ENCODE measurements at places on chromosomes 16 and 17. TPM values are rescaled to one million over a fixed set of nuclear protein-coding genes. Genes with fewer than 3 reads are reported as not detected.

DNA sequence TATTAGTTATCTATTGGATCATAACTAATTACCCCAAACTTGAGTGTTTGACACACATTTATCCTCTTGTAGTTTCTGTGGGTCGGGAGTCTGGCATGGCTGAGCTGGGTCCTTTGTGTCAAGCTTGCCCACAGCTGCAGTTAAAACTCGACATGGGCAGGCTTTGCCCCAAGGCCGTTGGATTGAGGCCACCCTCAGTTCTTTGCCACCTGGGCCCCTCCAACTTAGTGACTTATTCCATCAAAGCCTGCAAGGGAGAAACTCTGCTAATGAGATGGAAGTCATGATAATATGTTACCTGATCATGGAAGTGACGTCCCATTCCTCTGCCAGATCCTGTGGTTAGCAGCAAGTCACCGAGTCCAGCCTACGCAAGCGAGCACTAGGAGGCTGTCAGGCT lies 17.2 kb downstream of the TBCD start:
- DNase-seq, result no peak

DNA sequence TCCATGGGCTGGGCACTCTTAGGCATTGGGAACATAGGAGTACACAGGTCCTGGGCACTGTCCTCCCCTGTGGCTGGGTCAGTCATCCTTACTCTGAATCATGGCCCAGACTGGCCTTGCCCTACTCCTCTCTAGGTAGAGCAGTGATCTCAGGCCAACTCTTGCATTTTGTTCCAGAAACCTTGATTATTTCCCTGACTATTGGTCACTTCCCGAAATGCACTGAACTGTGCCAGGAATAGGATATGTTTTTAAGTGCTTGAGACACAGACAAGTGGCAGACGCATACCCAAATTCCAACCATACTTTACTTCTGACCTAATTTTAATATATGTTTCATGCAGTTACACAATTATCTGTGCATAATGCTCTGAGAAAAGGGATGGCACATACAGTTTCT lies 10.3 kb downstream of the KRABD2 start:
- DNase-seq, result no peak

- DNase-seq, result no peak
Observed at GRCh38 chr17:76405967-76406647, 21.7 kb downstream of the SPHK1 start.

DNA sequence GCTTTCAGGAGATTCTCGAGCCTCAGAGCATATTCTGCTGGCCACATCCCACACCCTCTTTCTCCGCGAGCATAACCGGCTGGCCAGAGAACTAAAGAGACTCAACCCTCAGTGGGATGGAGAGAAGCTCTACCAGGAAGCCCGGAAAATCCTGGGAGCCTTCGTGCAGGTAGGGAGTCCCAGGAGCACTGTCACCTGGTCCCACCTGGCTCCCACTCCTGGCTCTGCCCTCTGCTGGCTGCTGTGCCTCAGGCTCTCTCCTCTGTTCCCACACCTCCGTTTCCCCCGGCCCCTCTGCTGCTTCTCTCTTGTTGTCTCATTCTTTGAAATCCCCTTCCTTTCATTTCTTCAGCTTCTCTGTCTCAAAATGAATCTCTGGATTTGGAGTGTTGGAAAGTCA lies 16.4 kb downstream of the LPO start:
- DNase-seq, result no peak

DNA sequence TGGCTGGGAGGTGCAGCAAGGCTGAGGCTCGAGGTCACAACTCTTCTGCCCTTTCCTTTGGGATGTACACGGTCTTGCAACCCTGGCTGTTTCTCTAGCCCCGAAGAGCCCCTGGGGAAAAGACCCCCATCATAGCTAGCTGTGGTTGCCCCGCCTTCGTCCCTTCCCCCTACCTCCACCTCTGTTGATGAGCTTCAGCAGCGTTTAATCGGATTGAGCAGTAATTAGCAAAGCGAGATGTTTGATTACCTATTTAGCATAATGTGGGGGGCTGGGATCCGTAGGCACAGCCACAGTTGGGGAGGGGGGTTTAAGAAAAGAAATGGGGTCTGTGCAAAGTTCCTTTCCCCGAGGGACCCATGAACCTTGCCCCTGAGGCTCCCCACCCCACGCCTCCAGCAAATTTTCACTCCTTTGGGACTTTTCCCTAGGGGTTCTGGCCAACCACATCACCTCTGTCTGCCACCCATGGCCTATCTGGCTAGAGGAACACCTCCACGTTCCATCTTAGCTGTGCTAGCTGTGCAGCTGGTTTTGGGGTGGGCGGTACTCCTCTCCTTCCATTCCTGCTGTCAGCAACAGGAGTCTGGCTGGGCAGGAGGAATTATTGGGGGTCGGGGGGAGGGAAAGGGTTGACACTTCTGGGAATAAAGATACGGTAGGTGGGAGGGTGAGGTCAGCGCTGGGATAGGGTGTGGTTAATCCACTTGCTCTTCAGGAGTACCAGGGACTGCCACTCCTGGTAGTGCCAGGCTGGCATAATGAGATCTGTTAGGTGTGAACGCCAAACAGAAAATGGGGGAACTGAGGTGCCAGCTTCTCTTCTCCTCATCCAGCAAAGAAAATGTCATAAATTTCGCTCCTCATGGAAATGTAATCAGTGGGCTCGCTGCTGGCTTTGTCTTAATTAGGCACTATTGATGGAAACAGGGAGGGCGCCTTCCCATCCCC lies 1.3 kb upstream of the DNAH2 start:
- DNase-seq, result no peak

GRCh38 chr16:31501226-31501965 lies 6.8 kb downstream of the RUSF1 start:
- no peak for DNase-seq

GRCh38 chr16:70151941-70152509 lies 21.6 kb upstream of the CLEC18C start:
- no peak for DNase-seq

GRCh38 chr17:36132421-36132831 lies 28.8 kb downstream of the CCL4 start:
- no peak for DNase-seq

DNA sequence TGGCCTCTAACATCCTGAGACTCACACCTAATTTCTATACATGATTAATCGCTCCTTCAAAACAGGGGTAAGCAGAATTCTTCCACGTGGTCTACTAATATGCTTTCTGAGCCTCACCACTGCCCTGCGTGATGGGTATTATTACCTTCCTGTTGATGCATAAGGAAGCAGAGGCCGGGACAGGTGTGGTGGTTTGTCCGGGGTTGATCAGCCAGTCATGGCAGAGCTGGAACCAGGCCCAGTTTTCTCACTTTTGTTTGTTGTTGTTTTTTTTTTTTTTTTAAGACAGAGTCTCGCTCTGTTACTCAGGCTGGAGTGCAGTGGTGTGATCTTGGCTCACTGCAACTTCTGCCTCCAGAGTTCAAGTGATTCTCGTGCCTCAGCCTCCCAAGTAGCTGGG lies 31.2 kb downstream of the RNF135 start:
- no peak for DNase-seq

DNA sequence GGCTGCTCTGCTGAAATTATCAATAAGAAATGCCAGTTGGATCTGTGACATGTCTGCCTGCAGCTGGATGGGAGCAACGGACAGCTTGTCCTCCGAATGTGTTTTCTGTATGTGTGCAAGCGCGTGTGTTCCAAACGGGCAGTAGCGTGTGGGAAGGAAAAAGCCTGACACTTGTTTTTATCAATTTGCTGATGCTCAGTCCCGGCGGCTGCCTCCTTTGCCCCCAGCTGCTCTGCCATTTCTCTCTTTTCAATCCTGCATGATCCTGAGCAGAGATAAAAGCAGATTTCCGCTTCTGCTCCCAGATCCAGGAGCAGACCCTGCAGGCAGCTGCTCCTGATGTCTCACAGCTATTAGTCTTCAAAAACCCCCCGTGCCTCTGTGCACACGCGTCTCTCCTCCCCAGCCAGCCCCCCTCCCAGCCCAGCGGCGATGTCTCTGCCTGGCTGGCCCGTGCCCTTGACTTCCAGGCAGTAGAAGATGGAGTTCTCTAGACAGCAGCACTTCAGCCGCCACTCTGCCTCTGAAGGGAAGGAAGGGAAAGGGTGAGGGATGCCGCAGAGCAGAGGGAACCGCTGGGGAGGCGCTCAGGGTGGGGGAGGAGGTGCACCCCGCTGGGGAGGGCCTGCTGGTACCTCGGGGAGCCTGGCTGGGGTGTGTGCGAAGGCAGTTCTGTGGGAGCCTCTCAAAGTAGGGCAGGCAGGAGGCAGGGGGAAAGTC lies 4.1 kb downstream of the PRCD start:
- no peak for DNase-seq

- no peak for DNase-seq
Observed at GRCh38 chr17:30332057-30332542, 1.8 kb downstream of the TMIGD1 start.

GRIN2A gene
- total RNA-seq, result 6.9 TPM

ITGAX gene
- total RNA-seq, result 0.41 TPM

KRT24 gene
- not detected for total RNA-seq

CCDC57 gene
- 17.1 TPM for total RNA-seq
